ENCODE measurements at places on chromosomes 2 and 18. TPM values are rescaled to one million over a fixed set of nuclear protein-coding genes. Genes with fewer than 3 reads are reported as not detected.

DNA sequence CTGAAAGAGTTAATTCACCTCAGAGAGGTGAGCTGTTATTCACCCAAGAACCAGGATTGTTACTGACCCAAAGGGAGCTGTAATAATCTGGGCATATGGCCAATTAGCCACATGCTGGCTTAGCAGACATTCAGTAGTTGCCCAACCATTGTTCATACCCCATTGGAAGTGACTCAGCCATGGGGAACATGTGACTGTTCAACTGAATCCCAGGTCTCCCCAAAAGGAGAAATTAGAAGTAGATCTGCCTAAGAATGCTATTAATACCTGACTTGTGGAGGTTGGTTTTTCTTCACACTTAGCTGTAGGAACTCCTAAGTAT is 272.6 kb upstream of the UBE2E3 start:
- no peak for DNase-seq

PROM2 gene
- polyA plus RNA-seq = 55.6 TPM

DNA sequence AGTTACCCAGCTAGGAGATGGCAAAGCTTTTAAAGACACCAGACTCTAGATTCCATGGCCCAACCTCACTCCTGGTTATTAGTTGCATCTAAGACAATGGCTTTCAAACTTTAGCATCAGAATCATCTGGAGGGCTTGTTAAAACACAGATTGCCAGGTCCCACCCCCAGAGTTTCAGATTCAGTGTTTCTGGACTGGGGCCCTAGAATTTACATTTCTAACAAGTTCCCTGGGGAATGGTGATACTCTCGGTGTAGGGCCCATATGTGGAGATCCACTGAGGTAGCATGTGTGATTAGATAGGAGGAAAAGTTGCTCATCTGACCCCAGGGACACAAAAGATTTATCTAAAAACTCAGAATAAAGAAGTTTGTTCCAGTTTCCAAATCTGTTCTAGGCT is 14.5 kb upstream of the TTR start:
- no peak for DNase-seq

DNA sequence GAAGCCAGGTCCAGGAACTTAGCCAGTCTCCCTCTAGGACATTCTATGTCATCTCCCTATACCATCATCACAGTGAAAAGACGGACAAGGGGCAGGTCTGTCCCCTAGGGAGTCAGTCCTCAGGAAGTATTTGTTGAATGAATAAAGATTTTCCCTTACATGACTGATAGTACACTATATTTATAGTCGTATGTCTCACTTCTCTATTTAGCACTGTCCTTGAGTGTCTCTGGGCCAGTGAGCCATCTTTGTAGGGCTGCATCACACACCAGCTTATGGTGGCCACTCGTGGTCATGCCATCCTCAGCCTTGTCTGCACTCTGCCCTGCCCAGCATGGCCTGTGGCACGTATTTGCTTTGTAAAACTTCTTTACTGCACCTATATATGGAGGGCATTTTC is 25.8 kb downstream of the PTPN18 start:
- no peak for DNase-seq

GRCh38 chr2:241330616-241330981 is 14.9 kb downstream of the SEPTIN2 start:
- DNase-seq = no peak

DNA sequence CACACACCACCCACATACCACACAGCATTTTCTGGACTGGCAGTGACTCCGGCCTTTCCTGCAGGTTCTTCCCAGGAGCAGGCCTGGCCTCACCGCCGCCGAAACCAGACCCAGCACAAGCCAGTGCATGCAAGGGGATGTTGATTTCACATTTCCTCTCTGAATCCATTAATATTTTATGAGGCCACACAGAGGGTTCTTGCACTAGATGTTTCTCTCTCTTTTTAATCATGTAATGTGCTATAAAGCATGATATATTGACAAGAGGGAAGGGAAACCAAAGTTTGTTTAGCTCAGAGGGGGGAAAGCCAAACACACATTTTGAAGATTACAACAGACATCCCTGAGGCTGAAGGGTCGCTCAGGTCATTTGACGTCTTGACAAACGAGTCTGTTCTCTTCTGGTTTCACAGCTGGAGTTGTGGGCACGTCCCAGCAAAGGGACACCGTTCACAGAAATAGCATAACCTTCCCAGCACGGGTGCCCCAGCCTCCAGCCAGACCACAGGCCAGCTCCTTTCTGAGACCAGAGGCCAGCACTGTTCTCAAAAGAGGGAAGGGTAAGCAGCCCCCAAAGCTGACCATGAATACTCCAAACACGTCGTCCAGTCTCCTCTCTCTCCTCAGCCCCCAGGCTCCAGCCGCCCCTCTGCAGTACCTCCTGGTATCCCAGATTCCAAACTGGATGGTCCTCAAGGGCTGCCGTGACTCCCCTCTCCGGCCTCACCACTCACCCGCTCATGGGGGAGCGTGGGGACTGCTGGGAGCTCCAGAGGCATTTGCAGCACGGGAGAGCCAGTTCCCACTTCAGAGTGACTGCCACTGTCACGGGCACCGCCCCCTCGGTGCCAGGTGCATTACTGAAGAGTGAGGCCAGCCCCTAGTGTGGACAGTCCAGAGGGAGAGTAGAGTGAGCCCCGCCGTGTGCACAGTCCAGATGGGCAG is 340.3 kb upstream of the SALL3 start:
- DNase-seq = peak; percentile 47

GRCh38 chr18:77099485-77100370 is 32.9 kb downstream of the MBP start:
- DNase-seq = no peak

ATOH8 gene
- 18.6 TPM for polyA plus RNA-seq

GRCh38 chr18:44859751-44860439 is 179.2 kb downstream of the SETBP1 start:
- no peak for DNase-seq

- DNase-seq = no peak
These were observed 234.7 kb downstream of the TTC32 start for GRCh38 chr2:19667085-19667484.

CABYR gene
- 0.82 TPM for polyA plus RNA-seq

DNA sequence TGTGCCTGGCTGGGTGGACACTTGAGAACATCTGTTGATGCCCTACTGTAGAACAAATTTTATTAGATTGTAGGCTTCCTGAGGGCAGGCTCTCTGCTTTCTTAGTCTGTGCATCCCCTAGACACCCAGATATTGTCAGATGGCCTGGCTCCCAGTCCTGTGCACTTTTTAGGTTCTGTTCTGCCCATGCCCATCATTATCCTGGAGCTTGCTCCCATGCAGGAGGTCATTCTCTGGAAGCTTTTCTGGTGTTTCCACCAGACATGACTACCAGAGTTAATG is 213.3 kb downstream of the MYCN start:
- no peak for DNase-seq

- DNase-seq = no peak
These were observed 109.1 kb downstream of the PID1 start for GRCh38 chr2:229162015-229162414.

NYAP2 gene
- polyA plus RNA-seq = not detected

GRCh38 chr2:196987649-196988364 is 61.3 kb upstream of the PGAP1 start:
- DNase-seq = no peak

- no peak for DNase-seq
These were observed 87.4 kb upstream of the KLF7 start for GRCh38 chr2:207252979-207253645.

- no peak for DNase-seq
These were observed 49.4 kb downstream of the TWIST2 start for GRCh38 chr2:238897122-238897880.

- DNase-seq = no peak
These were observed 59.9 kb upstream of the TMEM87B start for GRCh38 chr2:111995148-111995547.

- DNase-seq = peak; percentile 78
These were observed 2.1 kb downstream of the BCL2L11 start for GRCh38 chr2:111122631-111123421.

DNA sequence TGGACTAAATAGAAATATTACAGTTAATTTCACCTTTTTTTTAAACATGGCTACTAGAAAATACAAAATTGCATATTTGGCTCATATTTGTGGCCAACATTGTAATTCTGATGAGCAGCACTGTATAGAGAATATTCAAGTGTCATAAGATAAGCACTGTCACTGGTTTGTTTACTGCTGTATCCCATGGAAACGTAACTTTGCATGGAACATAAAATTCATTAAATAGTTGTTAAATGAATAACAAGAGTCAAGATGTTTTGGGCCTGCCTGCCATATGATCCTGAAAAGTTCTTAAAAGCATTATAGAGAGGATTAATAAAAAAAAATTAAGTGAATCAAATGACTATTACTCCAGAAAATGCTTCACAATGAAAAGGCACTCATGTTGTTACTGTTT is 763.7 kb upstream of the CRIM1 start:
- no peak for DNase-seq

GRCh38 chr2:152427902-152428301 is 92.9 kb downstream of the FMNL2 start:
- no peak for DNase-seq

DNA sequence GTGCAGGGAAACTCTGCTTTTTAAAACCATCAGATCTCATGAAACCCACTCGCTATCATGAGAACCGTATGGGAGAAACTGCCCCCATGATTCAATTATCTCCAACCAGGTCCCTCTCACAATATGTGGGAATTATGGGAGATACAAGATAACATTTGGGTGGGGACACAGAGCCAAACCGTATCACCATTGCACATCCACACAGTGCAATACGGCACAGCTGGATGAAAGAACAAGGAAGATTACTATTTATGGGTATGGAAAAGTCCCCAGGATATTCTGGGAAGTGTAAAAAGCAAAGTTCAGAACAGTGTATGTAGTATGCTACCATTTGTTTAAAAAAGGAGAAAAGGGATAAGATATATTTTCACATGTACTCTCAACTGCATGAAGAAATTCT is 290.1 kb downstream of the PIK3C3 start:
- no peak for DNase-seq

- peak; percentile 1 for DNase-seq
These were observed 216.1 kb upstream of the RAB6C start for GRCh38 chr2:129763190-129763846.

- no peak for DNase-seq
These were observed 52.7 kb upstream of the TMEFF2 start for GRCh38 chr2:192247456-192247855.

HOXD3 gene
- polyA plus RNA-seq = 16.9 TPM

- DNase-seq = peak; percentile 88
These were observed 53.6 kb downstream of the PKDCC start for GRCh38 chr2:42101206-42102023.

- DNase-seq = peak; percentile 48
These were observed 38.4 kb downstream of the PELI1 start for GRCh38 chr2:64105670-64106461.

GRCh38 chr2:210288408-210288807 is 26.6 kb downstream of the MYL1 start:
- DNase-seq = no peak

PSMD1 gene
- 95.4 TPM for polyA plus RNA-seq

SAG gene
- not detected for polyA plus RNA-seq

GRCh38 chr2:190677255-190677654 is 28.4 kb downstream of the NAB1 start:
- no peak for DNase-seq

GRCh38 chr2:184780944-184781343 is 182.6 kb downstream of the ZNF804A start:
- DNase-seq = no peak

- DNase-seq = no peak
These were observed 48.7 kb upstream of the MSH2 start for GRCh38 chr2:47354013-47354847.

TUBA4B gene
- polyA plus RNA-seq = 15.4 TPM

- no peak for DNase-seq
These were observed 119.1 kb upstream of the TRIB2 start for GRCh38 chr2:12597610-12598009.

EMX1 gene
- polyA plus RNA-seq = 132 TPM

UGT1A10 gene
- 6.6 TPM for polyA plus RNA-seq

TSPYL6 gene
- not detected for polyA plus RNA-seq

- no peak for DNase-seq
These were observed 1.3 kb downstream of the HS6ST1 start for GRCh38 chr2:128317181-128317898.

DNA sequence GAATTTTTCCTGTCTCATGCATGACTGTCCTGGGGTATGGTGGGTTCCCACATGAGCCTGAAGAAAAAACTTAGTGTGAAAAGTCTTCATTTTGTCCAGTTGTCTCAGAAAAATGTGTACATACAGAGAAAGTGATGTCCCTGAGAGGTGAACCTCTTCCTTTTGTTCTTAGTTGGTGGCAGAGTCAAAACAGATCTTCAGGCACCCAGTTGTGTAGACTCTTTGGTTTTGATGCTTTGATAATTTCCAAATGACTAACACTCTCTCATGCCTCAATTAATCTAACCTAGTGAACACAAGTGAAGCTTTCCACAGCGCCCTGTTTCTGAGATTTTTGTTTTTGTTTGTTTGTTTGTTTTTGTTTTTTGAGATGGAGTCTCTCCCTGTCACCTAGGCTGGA is 273.5 kb downstream of the PIK3C3 start:
- DNase-seq = no peak

DNA sequence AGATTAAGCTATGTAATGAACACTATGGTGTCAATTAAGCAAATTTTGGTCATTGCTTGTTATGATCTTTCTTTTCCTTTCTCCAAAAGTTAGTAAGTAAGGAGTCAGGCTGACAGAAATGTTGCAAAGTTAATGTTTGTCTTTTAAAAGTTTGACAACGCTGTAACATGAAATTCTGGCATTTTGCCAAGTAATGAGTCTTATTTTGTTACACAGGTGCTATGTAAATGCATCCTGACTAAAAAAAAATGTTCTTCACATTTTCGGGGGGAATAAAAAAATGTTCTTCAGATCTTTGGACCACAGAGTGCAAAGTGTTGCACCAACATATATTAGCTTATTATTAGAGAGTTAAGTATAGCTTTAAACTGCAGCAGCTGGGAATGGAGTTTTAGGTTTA is 54.8 kb upstream of the PROKR1 start:
- DNase-seq = no peak

GRCh38 chr18:59484561-59485328 is 125.7 kb upstream of the LMAN1 start:
- DNase-seq = peak; percentile 19

- DNase-seq = no peak
These were observed 451.4 kb downstream of the EIPR1 start for GRCh38 chr2:2926009-2926857.

GRCh38 chr18:35167332-35167731 is 73.5 kb upstream of the ZNF397 start:
- no peak for DNase-seq
